Fibroblast of skin of left biceps (primary cell): ENCODE measurements at places on chromosomes 5 and 9.

GRCh38 chr5:14419686-14420085, 161.9 kb upstream of the OTULINL start:
- DNase-seq = no peak

GRCh38 chr5:15004506-15004905, 132.9 kb upstream of the ANKH start:
- no peak for DNase-seq

- no peak for DNase-seq
Observed at GRCh38 chr5:139577689-139578290, 16.7 kb downstream of the UBE2D2 start.

- no peak for DNase-seq
Observed at GRCh38 chr9:136539427-136540421, 6.1 kb downstream of the NOTCH1 start.

GRCh38 chr5:53170746-53171349, 61.3 kb upstream of the MOCS2 start:
- DNase-seq = no peak

- DNase-seq = no peak
Observed at GRCh38 chr5:522116-522515, 2.1 kb downstream of the SLC9A3 start.

GRCh38 chr5:111703662-111704061, 53.3 kb downstream of the NREP start:
- DNase-seq = no peak

DNA sequence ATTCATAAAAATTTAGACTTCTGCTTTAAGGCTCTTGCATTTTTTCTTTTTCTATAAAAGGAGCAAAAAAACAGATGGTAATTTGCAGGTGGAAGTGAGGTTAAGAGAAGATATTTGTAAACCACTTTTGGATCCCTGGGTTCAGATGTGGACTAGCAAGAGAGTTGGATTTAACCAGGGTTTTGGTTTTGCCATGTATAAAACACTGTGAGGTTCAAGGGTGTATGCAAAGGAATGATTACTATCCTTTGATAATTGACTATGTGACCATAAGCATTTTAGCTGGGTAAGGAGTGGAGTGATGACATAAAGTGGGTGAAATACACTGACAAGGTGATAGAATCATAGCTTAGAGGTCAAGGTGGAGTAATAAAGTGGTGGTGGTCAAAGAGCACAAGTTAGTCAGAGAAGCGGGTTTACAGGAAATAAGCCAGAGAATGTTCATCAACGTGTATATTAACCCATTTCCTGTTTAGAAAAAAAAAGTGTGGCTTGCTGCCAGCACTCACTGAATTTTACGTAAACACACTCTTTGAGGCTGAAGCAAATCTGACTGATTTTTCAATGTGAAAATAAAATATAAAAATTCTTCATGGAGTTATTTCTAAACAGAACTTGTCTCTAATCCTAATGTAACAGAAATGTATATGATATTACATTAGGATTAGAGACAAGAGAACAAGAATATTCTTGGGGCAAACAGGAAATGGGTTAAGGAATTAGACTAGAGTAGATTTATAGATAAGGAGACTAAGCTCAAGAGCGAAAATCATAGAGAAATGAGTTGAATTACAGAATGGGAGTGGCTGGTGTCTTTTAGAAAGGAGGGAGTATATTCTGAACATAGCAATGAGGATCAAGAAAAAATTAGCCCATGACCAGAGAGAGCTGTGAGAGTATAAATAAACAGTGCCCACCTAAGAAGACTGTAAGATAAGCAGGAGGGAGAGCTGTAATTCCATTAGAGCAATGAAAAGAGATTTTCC, 74.5 kb downstream of the CDKN2A start:
- DNase-seq = peak; percentile 26

DNA sequence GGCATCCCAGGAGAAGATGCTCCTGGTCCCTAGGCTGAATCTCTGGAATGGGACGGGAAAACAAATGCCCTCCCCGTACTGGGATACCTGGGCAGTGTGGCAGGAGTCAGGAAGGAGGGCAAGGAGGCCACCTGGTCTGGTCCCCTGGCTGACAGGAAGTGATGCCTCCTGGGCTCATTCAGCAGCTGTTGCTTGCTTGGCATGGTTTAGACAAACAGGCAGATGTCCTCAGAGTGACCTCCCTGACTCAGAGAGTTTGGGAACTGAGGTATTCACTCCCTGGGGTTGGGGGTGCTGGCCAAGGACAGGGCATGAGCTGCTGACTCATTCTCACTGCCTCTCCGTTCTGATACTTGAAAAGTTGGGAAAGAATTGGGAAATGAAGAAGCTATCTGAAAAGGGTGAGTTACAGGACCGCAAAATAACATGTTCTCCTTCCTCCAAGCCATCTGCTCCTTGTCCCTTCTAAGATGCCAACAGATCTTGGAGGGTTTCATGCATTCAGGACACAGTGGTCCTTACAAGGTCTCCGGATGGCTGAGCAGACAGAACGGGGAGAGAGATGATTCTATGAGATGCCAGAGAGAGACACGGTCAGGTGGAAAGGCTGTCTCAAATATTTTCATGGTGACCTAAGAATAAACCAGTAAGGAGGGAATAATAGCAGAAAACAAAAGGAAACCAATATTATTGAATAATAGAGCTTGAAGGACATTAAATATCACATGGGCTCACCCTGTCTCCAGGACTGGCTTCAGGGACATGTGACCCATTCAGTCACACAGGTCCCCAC, 534.5 kb downstream of the BNC2 start:
- DNase-seq = peak; percentile 92

GRCh38 chr5:144315994-144316634, 145.4 kb downstream of the KCTD16 start:
- no peak for DNase-seq

- DNase-seq = no peak
Observed at GRCh38 chr5:147968855-147969254, 62.5 kb upstream of the C5orf46 start.

- DNase-seq = no peak
Observed at GRCh38 chr5:179126506-179126991, 66.4 kb downstream of the ZNF354C start.

DNA sequence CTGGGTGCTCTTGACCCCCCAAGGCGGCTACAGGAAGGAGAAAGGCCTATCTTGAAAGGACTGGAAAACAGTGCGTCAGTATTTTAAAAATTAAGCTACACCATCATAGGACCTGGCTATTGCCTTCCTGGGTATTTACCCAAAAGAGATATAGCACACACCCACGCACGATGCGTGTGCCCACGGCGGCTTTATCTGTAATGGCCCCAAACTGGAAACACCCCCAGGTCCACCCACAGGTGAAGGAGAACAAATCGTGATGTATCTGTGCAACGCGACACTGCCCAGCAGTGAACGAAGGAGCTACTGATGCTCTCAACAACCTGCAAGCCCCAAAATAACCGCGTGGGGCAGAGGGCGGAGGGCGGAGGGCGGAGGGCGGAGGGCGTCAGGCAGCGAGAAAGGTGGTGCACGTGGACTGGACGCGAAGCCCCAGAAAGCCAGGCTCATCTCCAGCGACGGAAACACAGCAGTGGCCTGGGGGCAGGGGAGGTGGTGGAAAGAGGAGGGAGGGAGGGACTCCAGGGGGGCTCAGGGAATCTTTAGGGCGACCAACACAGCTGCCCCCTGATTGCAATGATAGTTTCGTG, 12.4 kb upstream of the PTGDS start:
- no peak for DNase-seq

DNA sequence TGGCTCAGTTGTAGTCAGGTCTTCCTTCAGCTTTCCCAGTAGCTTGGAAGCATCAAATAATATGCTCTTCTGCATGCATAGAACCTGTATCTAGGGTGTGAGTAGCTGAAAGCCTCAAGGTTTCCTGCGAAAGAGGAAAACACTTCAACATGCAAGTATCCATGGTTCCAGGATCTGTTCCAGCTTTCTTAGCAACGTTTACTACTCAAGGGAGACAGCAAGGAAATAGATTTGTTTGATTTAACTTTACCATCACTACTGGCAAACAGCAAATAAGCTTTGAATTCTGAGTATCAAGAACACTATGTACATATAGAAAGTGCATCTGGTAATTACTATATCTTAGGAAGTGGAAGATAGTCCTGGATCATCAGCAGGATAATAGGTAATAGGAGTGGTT, 341.0 kb downstream of the PRR16 start:
- no peak for DNase-seq

GRCh38 chr9:29775491-29775890, 2202.2 kb upstream of the C9orf72 start:
- no peak for DNase-seq

DNA sequence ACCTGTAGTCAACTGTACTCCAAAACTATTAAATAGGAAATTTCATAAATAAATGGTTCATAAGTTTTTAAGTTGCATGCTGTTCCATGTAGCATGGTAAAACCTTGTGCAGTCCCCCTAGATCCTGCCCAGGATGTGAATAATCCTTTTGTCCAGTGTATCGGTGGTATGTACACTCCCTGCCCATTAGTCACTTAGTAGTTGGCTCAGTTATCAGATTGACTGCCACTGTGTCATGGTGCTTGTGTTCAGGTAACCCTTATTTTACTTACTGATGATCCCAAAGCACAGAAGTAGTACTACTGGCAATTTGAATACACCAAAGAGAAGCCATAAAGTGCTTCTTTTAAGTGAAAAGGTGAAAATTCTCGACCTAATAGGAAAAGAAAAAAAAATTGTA, 134.2 kb downstream of the RNF180 start:
- no peak for DNase-seq

DNA sequence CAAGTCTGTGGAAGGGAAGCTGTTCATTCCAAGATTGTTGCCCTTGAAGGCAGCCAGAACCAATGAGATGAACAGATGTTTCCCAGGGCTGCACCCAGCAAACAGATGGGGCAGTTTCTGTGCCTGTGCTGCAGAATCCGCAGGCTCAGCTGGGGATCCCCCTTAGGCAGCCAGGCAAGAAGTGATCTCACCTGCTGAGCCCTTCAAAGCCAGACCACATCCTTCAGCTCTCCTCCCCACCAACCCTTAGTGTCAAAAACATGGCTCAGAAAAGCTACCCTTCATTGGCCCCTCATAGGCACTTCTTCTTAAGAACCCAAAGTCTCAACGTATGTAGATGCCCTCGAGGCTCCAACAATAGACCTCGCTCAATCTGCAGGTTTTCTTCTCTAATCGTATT, 626.7 kb downstream of the CCDC171 start:
- no peak for DNase-seq

- DNase-seq = no peak
Observed at GRCh38 chr9:134683714-134684374, 42.2 kb downstream of the COL5A1 start.

GRCh38 chr9:115847216-115847615, 306.4 kb upstream of the PAPPA start:
- no peak for DNase-seq

GRCh38 chr9:9790216-9790872, 822.5 kb downstream of the PTPRD start:
- no peak for DNase-seq

DNA sequence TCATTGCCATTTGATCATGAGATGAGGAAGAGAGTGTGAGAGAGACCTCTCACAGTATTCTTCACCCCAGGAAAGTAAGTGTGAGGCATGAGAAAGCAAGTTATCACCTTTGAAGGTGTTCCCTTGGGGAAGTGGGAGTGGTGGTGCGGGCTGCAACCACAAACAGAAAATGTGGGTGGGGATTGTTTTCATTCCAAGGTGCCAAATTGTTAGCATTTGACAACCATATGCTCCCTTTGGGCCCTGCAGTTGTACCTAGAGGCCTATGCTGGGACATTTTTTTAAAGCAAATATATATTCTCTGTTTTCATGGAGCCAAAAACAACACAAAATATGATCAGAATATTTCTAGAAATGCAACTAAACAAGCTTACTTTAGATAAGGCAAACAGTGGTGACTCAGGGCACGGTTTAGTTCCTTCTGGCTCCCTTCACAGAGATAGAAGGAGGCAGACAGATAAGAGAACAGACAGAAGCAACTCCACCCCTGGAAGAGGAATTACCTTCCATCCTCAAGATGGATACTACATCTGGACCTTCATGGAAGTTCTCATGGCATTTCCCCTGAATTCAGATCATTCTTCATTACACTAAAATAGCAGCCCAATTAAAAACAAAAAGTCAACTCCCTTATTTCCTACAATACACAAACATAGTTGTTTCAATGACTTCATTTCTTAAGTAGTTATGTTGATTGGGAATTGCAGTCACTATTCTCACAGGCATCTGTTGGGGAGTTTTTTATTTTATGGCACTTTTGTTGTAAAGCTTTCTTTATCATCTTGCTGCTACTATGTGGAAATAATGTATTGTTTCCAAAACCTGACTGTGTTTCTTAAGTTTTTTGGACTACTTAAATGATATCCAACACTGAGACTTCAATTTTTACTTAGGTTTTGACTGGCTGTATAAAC, 416.6 kb downstream of the PLK2 start:
- DNase-seq = no peak

GRCh38 chr5:172356047-172356446, 72.5 kb upstream of the UBTD2 start:
- no peak for DNase-seq

DNA sequence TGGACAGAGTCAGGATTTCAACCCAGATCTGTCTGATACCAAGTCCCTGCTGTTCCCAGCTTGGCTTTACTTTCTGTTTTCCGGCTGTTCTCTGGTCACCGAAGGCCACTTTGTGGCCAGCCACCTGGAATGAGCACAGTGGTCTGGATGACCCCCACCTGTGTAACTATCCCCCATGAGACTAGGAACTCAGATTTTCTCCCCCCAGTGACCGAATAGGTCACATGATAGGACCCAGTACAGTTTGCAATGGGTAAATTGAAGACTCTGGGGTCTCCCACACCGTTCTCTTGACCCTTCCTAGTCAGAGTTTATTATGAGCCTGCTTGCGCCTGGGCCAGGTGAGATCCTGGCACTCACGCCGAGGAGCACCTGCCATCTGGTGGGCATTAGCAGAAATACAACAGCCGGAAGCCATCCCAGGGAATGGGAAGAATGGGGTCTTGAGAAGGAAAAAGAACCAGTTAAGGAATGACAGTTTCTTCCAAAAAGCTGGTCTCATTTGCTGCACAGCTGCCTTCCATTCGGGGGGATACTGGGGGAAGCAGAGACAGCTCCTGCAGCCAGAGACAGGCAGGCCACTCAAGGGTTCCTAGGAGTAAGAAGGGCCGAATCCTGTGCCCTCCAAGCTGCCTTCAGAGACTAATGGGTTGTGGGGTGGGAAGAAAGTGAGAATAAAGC, 7.1 kb downstream of the PHYHD1 start:
- DNase-seq = no peak

DNA sequence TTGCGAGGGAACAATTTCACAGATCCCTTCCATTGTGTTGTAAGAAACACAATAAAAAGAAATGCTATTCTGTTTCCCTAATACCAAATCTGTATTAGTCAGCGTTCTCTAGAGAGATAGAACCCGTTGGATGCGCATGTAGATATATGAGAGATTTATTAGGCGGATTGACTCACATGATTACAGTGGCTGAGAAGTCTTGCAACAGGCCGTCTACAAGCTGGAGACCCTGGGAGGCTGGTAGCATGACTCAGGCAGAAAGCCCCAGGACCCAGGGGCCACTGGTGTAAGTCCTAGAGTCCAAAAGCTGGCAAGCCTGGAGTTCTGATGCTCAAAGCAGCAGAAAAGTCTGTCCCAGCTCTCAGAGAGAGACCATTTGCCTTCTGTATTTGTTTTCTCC, 18.4 kb upstream of the IL17B start:
- DNase-seq = peak; percentile 92

GRCh38 chr5:129500101-129500500, 40.0 kb downstream of the ADAMTS19 start:
- no peak for DNase-seq

- DNase-seq = no peak
Observed at GRCh38 chr5:168953351-168953750, 347.6 kb downstream of the SLIT3 start.
